DMS79 treated with DMSO at 0.1 percent for 48 hours (cell line): ENCODE measurements at places on chromosomes 6 and 20.

DNA sequence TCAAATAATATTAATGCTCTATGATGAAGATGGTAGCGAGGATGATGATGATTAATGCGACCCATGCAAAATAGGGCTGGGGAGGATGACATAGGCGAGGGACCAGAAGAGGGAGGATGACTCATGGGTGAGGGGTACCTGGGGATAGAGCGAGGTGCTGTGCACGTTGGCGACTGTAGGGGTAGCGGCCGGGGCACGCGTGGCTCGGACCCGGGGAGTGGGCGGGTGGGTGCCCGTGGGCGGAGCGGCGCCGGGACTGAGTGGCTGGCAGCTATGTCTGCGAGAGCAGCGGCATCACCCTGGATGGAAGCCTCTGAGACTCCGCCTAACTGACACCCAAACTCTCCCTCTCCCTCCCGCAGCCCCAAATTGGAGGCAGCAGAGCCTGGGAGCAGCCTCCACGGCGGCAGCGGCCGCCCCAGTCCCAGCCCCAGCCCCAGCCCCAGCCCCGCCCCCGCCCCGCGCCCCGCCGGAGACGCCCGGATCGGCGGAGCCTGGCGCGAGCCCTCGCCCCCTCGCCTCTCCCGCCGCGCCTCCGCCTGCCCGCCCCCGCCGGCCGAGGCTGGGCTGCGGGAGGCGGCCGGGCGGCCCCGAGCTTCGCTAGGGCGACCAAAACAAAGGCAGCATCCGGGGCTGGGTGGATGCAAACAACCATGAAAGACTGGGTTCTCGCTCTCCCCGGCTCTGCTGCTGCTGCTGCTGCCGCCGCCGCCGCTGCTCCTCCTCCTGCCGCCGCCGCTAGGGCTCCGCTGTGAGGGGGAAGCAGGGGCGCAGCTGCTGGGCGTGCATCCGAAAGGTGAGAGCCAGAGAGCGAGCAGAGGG, at the start of gene RIMS1:
TSS of gene RIMS1 (plus strand) at position 367 of the 822 bp plus-strand sequence. CDS start 474 bp downstream, outside the sequence.
- DNase-seq: peak; percentile 32

DNA sequence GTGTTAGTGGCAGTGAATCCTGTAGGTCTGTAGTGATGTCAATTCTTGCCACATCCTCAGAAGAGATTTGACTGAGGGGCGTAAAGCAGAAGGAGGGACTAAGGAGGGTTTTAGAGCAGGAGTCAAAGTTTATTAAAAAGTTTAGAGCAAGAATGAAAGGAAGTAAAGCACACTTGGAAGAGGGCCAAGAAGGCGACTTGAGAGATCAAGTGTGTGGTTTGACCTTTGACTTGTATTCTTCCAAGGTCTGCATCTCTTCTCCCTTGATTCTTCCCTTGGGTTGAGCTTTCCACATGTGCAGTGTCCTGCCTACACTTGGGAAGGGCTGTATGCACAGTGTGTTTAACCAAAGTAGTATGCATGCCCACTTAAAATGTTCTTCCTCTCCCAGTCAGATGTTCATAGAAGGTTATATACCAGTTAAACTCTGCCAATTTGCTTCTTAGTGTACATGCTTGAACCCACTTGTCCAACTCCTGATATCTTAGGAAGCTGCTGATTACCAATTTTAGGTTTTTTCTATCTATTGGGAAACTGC, 627.6 kb downstream of the MMUT start:
- no peak for DNase-seq

GRCh38 chr6:125101631-125102030, 51.9 kb upstream of the TPD52L1 start:
- no peak for DNase-seq

GRCh38 chr6:4732691-4733315, 43.4 kb upstream of the CDYL start:
- DNase-seq: peak; percentile 15

- DNase-seq: no peak
Measured at GRCh38 chr6:148416330-148416965, 73.8 kb downstream of the SASH1 start.

- no peak for DNase-seq
Measured at GRCh38 chr20:21714297-21715192, 9.1 kb downstream of the PAX1 start.

DNA sequence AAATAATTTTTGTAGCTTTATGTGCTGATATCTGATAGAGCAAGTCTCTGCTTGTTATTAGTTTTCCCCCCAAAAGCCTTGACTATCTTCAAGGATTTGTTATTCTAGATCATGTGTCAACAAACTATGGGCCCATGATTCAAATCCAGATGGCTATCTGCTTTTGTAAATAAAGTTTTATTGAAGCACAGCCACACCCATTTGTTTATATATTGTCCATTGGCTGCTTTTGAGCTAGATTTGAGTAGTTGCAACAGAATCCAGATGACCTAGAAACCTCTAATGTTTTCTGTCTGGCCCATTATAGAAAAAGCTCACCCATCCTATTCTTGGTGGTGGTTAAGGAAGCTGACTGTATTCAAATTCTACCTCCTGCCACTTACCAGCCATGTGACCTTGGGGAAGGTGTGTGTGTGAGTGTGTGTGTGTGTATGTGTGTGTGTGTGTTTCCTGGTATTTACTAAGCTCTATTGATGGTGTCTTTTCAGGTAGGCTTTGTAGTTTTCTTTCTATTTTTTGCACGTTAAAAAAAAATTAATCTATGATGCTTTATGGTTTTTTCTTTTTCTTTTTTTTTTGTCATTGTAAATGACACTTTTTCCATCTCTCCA, 1.3 kb upstream of the GTSF1L start:
- no peak for DNase-seq

DNA sequence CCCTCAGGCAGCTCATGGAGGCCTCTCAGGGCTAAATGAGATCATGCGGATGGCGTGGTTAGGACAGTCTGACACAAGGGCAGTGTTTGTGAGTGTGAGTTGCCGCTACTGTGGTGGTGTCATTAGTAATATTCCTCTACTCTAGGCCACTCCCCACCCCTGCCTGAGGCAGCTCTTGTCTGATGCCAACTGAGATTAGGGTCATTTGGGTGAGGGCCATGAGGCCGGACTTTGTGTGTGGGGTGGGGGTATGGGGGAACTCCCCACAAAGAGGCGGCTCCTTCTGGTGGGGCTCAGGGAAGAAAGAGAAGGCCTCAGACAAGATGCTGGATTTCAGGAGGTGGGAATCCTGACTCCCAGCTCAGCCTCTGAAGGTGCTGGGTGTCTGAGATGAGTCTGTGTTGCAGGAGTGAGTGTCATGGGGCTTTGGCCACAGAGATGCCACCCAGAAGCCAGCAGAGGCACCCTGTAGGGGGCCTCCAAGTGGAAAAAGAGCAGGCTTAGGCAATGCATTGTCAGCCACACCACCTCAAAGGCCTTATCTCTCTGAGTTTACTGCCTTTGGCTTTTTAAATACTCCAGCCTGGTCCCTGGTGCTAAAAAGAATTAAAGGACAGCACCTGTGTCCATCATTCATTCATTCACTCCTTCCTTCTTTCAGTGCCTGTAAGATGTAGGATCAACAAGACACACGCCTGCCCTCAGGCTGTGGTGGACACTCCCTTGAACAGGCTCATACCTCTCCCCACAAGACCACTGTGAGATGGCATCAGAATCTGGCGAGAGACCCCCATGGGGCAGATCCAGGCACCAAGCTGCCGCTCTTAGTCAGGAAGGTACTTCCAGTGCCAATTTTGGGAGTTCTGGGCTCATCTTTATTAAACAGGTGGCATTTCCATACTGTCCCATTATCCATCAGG, 175.2 kb downstream of the MRPL14 start:
- no peak for DNase-seq

GRCh38 chr6:13465734-13466133, 21.7 kb downstream of the GFOD1 start:
- no peak for DNase-seq

DNA sequence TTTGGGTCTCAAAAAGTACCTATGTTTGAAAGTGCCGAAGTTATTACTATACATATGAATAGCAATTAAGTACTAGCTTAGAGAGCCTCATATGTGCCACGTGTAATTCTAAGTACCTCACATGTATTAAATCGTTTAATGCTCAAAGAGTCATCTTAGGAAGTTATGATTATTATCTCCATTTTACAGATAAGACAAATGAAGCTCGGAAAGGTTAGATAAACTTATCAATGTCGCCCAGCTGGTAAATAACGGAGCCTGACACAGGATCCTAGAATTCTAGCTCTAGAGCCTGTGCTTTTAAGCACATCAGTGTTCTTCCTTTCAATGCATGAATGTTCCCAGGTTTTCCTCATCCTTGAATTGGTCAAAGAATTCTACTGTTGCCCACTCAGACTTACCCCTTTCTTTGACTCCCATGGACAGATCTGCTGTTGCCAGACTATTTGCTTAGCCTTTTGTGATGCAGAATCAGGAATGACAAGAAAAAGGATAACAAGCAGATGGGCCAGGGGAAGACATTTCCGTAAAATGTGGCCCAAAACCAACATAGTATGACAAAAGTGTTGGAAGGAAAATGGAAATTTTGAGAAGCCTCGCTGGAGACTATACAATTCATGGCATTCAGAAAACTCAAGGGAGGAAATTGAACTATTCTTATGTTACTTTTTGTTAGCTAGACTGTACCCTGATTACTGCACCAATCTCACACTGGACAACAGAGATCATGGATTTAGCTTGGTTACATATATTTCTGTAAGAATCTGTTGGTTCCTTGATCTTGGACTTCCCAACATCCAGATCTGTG, 237.1 kb upstream of the CITED2 start:
- DNase-seq: no peak

GRCh38 chr6:106055489-106055888, 30.6 kb upstream of the PRDM1 start:
- DNase-seq: no peak

DNA sequence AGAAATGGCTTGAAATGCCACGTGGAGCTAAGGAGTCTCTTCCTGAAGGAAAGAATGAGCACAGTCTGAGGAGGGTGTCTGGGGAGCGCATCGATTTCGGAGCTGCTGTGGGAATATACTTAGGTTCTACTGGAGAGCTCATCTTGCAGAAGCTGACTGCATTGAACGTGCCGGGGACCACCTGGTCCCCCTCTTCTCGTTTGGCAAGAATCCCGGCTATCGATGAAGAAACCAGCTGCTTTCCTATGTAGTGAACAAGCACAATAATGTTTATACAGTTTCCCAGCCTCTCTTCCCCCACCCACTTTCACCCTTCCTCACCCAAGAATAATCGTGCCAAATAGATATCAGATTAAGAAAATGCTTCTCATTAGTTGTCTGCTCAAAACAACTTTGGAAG, 242.5 kb downstream of the PACRG start:
- DNase-seq: no peak

DNA sequence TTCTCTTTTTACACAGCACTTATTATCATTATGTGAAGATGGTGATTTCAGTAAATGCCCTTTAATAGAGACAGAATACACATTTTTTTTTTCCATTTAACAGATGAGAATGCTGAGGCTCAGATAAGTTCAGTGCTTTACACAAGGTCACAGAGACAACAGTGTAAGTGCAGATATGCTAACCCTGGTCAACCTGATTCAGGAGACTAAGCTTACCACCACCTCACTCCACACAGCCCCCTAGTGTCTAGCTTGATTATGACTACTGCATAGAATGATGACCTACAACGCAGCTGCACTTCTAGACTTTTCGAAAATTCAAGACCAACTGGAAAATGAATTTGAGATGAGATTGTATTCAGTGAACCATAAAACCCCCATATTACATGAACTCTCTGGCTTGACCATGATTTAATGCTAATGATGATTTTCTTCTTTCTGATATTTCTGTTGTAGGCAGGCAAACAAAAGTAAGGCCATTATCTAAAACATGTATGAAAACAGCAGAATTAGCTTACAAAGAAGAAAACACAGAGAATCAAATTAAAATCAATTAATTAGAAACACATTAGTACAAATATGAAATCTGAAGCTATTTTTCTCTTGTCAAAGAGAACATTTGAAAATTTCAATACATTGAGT, 212.1 kb upstream of the PHACTR1 start:
- no peak for DNase-seq

GRCh38 chr6:912871-913835, 220.2 kb upstream of the EXOC2 start:
- no peak for DNase-seq

- peak; percentile 79 for DNase-seq
Measured at GRCh38 chr6:32968867-32969684, 682 bp downstream of the BRD2 start.

DNA sequence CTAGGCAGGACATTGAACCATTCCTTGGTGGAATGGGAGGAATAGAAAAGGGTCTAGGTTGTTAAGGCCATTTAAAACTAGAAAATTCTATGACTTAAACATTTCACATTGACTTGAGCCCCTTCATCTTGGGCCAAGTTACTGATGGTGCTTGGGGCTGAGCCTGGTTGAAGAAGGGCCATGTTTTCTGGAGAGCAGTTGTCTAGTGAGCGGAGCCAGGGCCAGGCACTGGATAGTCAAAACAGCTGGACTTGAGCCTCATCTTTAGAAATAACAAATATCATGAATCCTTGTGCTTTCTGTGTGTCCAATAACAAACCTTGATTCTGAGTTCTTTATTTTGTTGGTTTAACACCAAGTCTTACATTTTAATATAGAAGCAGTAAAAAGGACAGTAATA, 134.6 kb upstream of the TCF21 start:
- no peak for DNase-seq

DNA sequence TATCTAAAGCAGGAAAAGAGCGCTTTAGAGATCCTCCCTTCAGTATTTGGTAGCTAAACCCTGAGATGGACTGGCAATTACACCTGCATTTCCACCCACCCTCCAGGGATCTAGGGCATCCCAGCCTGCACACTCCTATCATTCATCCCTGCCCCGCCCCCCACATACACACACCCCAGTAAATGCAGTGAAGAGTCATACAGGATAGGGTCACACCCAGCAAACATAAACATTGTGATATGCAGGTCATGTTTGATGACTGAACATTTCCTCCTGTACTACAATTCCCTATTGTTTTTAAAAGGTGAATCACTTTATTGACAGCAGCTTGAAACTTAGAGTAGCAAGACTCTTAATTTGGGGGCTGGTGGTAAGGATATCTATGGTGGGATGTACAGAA, 112.9 kb downstream of the FOXO3 start:
- no peak for DNase-seq

DNA sequence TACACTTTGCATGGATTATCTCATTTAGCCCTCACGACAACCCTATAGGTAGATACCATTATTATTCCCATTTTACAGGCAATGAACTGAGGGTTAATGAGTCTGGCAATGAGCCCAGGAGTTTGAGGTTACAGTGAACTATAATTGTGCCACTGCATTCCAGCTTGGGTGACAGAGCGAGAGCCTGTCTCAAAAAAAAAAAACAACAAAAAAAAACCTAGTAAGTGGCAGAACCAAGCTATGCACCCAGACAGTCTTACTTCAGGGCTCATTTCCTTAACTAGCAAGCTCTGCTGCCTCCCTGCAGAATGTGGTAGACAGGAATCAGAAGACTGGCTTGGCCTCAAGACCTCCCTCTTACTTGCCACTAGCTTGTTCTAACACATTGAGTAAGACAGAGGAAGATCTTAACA, 71.9 kb upstream of the RREB1 start:
- DNase-seq: no peak

DNA sequence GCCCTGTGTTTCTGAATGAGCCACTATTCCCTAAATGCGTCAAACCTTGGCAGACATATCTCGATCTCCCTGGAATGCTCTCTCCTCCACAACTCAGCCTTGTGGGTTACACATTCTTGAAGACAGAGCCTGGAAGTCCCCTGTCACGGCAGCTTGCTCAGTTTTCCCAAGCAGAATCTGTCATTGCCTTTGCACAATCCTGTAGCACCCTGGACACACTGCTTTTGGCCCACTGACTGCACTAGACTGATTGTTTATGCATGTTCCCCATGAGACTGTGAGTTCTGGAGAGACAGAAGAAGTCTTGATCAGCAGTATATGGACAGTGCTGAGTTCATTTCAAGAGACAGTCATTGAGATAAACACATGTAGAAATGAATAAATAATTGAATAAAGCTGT, 406.7 kb downstream of the CD83 start:
- DNase-seq: no peak

- no peak for DNase-seq
Measured at GRCh38 chr6:109379711-109380110, 2.6 kb downstream of the CD164 start.
